ENCODE measurements at places on chromosomes 1 and 21.

DNA sequence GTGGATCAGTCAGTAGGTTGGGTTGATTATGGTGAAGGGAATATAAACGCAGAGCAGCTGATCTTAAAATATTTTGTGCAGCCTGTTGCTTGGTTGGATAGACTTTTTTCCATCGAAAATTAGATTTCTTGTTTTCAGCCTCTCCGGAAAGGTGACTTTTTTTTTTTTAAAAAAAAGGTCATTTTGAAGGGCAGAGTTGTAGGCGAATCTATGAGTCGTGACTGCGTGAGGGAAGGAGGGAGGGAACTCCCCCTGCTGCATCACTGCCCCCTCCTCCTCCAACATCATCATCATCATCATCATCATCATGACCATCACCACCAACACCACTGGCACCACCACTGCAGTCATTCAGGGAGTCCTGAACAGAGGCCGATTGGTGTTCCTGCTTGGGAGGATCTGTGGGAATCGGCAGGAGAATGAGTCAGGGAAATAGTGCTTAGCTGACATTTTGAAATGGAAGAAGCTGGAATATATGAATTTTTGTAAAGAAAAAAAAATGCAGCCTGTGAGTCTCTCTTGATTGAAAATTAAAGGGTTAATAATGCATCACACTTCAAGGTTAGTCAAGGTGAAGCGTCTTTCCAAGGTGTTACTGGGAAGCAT, 1.2 kb downstream of the ATP1B1 start:
- DNase-seq: peak; percentile 48

- DNase-seq: peak; percentile 30
Observed at GRCh38 chr1:194870860-194871259, 1684.4 kb upstream of the B3GALT2 start.

GRCh38 chr1:183466781-183467180, 5.5 kb upstream of the SMG7 start:
- DNase-seq: no peak

GRCh38 chr1:178342745-178343144, 154.0 kb downstream of the CLEC20A start:
- no peak for DNase-seq

DNA sequence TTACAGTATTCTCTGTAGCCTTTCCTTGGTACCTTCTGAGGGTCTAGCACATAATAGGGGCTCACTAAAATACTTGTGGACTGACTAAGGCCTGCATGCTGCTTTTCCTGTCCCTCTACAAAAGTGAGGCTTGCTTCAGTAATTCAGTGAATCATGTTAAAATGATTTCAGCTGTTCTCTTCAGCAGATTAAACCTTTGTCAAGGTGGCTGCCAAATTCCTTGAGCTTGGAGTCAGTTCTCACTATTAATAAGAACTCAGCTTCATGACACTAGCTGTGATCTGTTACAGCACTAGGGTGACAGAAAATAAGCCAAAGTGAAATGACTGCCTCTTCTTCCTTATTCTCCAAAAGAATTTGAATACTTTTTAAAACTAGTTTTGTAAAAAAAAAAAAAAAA, 128.8 kb downstream of the KCNN3 start:
- DNase-seq: no peak

All from NCI-H69 (cell line).